ENCODE measurements at places on chromosomes 6 and 20. TPM values are rescaled to one million over a fixed set of nuclear protein-coding genes. Genes with fewer than 3 reads are reported as not detected.

Gene ITPA
- 40.6 TPM for polyA plus RNA-seq

Gene ZFP57
- polyA plus RNA-seq = 0.17 TPM

Gene TPX2
- polyA plus RNA-seq = 150 TPM

Gene PAK5
- 7.2 TPM for polyA plus RNA-seq

Gene CCDC167
- 233 TPM for polyA plus RNA-seq

Gene ASIP
- polyA plus RNA-seq = not detected

Gene MCHR2
- 0.53 TPM for polyA plus RNA-seq

Gene SLC12A5
- 66.5 TPM for polyA plus RNA-seq

Gene CTAGE9
- polyA plus RNA-seq = not detected

Data from brain (organoid and tissue), 16 donors.